CD4-positive, alpha-beta T cell treated with Interleukin-21 for 1 hour (primary cell): ENCODE measurements at places on chromosomes 2 and 18.

DNA sequence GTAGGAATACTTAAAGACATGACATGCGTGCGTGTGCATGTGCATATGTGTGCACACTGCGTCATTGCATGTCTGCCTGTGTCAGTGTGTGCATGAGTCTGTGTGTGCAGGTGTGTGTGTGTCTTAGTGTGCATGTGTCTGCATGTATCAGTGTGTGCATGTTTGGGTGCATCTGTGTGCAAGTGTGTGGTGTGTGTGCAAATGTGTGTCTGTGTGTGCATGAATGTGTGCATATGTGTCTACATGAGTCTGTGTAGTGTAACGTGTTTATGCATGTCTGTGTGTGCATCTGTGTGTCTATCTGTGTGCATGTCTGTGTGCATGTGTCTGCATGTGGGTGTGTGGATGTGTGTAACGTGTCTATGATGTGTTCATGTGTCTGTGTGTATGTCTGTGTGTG lies 30.5 kb downstream of the KCNG2 start:
- no peak for DNase-seq

DNA sequence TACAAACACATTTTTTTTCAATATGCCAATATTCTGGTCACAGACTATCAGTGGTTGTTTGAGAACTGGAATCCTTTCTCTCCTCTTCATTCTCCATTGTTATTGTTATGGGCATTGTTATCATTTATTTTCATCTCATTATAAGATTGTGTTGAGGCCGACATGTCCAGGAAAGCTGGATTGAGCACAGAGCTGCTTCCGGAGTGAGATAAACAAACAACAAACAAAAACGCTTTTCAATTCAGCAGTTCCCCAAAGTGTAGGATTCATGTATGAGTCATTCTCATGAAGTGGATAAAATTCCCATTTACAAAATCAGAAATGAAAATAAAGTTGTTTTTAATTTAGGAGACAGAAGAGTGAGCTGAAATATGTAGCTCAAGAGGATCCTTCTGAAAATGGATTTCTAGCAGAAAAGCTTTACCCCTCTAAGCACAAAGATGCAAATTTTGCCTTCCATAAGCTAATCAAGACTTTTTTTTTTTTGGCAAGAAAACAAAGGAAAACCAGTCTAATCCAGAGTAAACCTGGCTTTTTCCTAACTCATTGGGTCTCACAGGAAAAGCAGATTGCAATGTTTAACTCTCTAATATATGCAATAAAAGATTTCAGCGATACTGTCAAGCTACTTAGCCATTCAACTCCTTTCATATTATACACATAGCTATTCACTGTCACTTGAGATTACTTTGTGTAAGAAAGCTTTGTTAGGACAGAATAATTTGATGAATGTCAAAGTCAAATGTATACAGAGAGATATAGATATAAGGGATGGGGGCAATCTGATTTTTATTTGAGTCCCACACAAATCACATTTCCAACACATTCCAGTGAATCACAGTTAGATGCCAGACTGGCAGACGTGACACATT lies 1441.7 kb upstream of the CELF4 start:
- DNase-seq = no peak

DNA sequence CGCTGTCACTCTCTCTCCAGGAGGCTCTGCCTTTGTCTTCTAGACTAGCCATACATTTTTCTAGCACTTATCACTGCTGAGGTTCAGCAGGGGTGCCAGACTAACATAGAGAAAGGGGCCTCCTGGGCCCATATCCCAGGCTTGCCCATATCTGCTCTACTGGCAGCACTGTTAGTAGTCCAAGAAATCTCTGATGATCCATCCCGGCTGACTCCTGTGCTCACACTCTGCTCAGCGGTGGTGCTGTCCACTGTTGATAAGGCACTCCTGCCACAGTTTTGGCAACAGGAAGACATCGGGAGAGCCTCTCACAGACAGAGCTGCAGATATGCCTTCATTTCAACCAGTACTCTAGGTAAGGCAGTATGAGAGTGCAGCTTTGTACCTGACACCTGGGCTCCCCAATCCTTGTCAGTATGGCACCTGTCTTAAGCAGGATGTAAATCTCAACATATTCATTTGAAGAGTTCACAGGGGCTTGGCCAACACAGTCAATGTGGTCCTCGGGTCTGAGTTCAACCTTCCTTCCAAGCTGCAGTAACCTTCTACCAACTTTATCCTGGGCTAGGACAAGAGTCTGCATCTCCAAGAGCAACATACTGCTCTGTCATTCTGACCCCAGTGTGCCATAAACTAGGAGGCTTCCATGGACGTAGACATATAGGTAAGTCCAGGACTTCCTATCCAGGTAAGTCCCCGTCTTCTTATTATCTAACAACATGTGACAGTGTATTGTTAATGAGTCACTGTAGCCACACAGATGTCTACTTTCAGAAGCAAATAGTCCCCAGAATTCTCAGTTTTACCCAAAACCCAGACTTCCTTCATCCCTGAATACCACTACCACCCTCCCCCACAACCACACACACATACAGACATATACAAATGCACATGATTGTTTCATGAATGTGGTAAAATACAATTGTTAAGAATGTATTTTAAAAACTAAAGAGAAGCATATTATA lies 16.2 kb downstream of the KLF7 start:
- no peak for DNase-seq

- no peak for DNase-seq
Measured at GRCh38 chr2:97749581-97749980, 36.2 kb downstream of the ZAP70 start.

DNA sequence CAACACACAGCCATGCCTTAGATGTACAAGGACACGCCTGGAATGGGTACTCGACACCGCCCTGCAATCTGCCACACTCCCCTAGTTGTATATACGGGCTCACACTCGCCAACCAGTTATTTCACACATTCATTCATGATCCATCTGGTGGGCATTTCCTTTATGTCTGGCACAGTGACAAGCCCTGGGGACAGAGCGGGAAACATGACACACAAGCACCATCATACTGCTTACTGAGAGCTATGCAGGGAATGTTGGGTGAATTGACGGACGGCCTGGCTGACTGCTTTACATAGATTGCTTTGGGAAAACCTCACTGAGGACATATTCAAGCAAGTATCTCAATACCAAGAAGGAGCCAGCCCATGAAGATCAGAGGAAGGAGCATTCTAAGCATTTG lies 448.0 kb upstream of the SPRED2 start:
- DNase-seq = no peak

GRCh38 chr18:13315000-13315399 lies 96.4 kb downstream of the LDLRAD4 start:
- DNase-seq = no peak

- DNase-seq = peak; percentile 45
Measured at GRCh38 chr2:26770986-26771586, 7.0 kb downstream of the SLC35F6 start.
